ENCODE measurements at places on chromosomes 16 and 17.

DNA sequence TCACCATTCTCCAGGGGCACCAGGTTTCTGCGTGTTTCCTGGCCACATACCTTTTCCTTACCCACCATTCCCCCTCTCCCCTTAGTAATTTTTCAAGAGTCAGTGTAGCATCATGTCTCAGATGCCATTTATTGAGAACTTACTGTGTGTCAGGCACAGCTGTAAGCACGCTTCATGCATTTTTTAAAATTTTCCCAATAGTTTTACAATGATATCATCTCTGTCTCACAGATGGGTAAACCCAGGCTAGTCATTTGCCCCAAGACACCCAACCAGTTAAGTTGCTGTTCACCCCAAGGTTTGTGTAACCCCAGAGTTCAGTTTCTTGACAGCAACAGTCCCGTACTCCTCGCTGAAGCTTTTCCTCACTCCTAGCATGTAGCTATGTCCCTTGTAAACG is 56.4 kb upstream of the IRX3 start:
- no peak for DNase-seq

DNA sequence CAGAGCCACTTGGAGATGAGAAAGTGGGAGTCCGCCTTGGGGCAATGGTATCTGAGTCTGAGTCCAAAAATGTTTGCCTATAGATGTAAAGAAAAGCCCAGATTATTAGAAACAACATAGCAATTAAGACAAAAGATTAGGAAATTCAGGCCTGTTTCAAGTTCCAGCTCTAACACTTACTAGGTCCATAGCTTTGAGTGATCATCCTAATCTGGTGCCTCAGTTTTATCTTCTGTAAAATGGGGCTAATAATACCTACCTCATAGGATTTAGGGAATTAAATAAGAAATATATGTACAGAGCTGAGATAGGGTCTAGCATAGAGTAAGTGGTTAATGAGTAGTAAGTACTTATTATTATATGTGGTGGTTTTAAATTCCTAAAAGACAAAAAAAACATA is 58.6 kb upstream of the NLK start:
- DNase-seq, result no peak

GRCh38 chr17:55727920-55728319 is 5.3 kb upstream of the TMEM100 start:
- no peak for DNase-seq

- DNase-seq, result no peak
These were observed 1.8 kb upstream of the SLC4A1 start for GRCh38 chr17:44269535-44270240.

GRCh38 chr16:85908889-85909589 is 10.1 kb downstream of the IRF8 start:
- DNase-seq, result no peak

DNA sequence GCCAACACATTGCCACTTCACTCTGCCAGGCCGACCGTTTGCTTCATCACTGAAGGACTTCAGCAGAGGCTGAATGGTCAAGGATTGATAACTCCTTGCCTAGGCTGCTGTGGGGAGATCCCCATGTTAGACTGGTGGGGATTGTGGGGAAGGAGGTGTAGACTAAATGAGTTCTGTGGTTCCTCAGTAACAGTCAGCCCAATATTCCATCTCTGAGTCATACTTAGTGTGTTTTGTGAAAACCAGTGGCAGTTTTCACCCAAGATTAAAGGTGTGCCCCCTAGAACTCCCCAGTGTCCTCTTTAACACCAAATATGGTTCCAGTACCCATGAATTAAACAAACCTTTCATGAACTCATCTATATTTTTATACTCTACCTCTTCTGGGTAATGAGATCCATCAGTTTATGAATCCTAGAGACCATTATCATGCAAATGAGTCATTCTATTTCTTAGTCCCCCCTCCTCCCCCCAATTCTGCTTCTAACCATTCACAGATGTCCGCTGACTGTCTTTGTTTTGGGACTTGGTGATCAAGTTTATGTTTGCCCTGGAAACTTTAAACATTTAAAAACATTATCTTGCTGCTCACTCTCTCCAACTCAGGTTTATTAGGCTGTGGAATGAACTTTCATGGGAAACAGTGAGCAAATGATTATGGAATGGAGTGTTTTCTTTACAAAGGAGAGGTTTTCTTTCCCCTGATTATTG is 66.8 kb upstream of the GAS7 start:
- no peak for DNase-seq

- no peak for DNase-seq
These were observed 33.8 kb upstream of the SALL1 start for GRCh38 chr16:51184702-51185433.

GRCh38 chr16:30797670-30798309 is 10.8 kb upstream of the ZNF629 start:
- DNase-seq, result no peak

Measured in GM18507 (cell line).